Stimulated activated CD8-positive, alpha-beta memory T cell treated with anti-CD3 and anti-CD28 coated beads, Interleukin-15, amount 100 ng/mL, for 4 hours (primary cell): ENCODE measurements at places on chromosomes 5 and 9.

DNA sequence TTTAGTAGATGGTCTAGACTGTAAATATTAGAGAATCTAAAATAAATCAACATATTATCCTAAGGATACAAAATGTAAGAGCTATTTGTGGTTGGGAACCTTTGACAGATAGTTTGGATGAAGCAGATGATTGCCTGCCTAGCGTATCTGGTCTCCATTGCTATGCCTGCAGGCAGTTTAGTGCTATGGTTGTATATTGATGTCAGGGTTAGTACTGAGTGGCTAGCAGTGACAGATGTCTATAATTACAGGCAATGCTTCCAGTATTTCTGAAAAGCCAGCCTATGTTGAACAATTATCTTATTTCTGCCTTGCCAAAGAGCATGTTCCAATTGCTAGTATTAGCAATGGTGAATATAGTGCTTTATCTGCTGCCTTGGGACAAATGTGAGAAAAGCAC, 151.3 kb upstream of the TLX3 start:
- no peak for DNase-seq

DNA sequence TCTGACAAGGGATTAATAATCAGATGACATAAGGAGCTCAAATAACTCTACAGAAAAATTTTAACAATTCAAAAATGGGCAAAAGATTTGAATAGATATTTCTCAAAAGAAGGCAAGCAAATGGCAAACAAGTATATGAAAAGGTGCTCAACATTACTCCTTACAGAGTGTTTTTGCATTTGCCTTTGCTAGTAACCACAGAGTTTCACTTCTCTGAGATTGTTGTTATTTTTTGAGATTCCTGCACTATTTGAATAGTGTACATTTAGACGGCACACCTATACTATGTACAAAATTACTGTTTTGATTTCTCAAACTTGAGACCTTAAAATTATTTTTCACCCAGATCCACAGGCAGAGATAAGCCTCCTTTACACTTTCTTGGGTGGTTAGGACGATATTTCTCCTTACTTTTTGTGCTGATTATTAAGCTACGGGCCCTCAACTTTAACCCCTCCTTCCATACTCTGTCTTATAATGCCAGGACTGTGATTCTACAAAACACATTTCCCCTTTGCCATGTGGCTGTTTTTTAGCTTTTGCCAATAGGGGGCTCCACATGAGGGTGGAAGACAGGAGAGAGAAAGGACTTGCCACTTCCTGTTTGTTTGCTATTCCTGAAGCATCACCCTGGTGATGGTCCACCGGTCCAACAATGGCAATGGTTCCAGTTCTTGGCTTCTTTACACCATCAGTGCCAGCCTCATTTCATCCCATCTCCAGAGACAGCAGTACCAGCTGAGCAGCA, 65.0 kb upstream of the DAP start:
- DNase-seq, result no peak

GRCh38 chr5:6551287-6551954, 81.4 kb downstream of the NSUN2 start:
- no peak for DNase-seq

DNA sequence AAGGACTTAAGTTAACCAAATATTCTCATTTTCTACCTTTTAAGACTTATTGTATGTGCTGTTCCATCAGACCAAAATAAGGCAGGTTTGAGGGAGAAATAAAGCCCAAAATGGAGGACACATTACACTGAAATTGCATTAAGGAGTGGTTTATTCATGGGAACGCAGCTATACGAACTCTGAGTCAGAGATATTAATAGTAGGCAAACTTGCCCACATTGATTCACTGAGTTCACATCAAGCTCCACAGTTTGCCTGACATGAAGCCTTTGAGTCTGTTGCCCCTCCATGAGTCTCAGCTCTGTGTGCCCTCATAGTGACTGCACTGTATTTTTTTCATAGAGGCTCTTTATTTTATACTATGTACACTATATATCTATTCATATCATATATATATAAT, 135.0 kb upstream of the SNX2 start:
- DNase-seq, result no peak

- DNase-seq, result no peak
Observed at GRCh38 chr5:127290019-127290945, at the start of gene MEGF10. TSS of gene MEGF10 (plus strand) at chr5:127290796. CDS start at chr5:127331309, 40,513 bp downstream.

GRCh38 chr5:177290816-177291596, 12.5 kb downstream of the RAB24 start:
- DNase-seq, result no peak

DNA sequence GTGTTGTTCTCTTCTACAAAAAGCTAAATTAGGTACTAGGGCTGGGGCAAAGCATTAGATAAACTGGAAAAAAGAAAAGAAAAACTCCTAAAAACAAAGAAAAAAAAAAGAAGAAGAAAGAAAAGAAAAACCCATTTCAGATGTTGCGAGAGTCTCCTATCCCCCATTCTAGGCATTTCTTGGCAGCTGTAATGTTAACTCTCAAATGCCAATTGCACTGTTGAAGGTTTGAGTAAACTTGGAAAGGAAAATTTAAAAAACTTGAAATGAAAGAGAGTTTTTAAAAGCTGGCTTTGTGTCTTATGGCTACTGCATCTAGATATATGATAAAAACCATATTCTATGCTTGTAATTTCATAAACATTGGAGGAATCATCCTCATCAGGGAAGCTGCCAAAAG, 34.6 kb upstream of the CTSV start:
- DNase-seq, result no peak

GRCh38 chr9:109245310-109245897, 75.5 kb downstream of the EPB41L4B start:
- DNase-seq, result no peak

DNA sequence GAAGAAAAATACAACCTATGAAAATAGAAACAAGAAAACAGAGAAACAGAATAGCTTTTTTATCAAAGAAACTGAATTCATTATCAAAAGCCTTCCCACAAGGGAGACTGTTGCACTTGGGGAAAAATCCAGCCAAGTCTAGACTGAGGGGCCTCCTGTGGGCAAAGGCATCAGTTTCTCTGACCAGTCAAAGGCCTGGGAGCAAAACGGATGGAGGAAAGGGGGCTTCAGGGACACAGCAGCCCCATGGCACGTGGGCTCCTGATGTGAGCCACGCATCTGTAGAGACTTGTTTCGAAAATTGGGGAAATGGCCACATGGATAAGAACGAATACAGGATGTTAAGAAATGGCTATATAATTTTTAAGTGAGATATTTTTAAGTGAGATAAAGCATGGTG, 21.1 kb downstream of the ZDHHC11B start:
- no peak for DNase-seq

- no peak for DNase-seq
Observed at GRCh38 chr5:56053363-56053762, 58.6 kb upstream of the IL6ST start.

DNA sequence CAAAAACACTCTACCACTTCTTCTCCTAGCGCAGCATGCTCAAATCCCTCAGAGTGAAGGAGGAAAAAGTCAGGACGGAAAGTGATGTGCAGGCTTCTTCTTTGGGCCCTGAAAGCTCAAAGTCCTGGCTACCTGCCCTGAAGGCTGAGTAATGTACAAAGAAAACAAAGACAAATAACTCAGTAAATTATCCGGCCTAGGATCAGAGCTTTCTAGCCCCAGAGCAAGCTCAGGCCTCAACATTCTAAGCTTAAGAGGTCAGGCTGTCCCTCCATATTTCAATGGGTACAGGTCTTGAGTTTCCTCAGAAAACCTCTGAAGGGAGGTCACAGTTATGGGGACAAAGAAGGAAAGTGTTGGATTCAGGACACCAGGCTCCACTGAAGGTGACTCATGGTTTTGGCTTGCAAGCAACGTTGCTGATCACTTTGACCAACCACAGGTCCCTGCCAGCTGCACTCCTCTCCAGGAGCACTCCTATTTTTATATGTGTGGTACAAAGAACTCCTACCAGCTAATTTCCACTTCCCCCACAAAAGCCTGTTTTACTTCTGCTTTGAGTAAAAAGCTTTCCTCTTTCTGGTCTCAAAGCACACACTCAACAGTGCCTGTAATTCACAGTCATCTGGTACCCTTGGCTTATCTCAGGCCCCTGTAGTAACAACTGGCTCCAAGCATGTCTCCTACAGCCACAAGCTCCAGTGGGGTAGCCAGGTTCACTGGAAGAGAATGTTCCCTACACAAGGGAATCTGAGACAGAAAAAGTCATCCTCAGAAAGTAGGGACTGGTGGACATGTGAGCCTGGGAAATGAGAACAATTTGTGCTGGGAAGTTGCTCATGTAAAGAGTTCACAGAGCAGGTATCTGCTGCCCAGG, 115.7 kb downstream of the UGCG start:
- no peak for DNase-seq

DNA sequence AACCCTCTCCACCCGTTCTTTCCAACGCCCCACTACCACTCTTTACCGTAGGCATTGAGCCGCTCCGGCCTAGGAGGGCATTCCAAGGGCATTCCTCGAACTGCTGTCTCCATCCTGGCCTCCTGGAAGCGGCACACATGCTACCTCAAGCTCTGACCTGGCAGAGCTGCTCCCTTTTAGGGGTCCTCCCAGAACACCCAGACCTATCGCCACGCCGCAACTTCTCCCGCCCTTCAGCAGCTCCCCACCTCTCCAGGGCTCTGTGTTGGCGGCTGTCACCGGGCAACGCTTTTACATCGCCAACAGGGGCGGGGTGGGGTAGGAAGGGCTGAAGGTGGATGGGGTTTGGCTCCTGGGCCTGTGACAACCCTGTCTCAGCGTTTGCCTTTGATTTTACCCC, 4.6 kb upstream of the MYORG start:
- no peak for DNase-seq

- no peak for DNase-seq
Observed at GRCh38 chr5:136006761-136007251, 22.0 kb upstream of the TGFBI start.

- DNase-seq, result no peak
Observed at GRCh38 chr9:137310189-137311052, 8.3 kb upstream of the NRARP start.

DNA sequence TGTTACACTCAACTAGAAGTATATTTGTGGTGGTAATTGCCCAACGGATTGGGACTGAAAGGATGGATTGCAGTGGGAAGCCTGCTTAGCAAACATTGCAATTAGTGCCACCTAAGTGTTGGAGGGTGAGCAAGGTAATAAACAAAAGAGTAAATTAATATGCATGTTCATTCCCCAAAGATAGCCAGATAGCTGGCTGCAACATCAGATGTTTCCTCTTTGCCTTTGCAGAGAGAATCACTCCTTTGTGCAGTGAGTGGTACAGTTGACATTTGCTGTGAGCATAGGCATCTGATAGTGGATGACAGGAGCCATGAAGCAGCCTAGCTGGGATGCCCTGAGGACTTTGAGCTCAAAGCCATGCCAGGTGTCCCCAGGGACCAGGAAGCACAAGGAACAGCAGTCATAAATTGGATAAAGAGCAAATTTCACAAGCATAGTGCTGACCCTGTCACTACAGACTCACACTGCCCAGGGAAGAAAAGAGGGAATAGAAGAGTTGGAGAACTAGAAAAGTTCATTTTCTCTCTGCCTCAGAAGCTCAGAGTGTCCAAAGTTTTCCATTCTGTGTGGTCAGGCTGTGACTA, 336.1 kb upstream of the SLC30A5 start:
- DNase-seq, result no peak

DNA sequence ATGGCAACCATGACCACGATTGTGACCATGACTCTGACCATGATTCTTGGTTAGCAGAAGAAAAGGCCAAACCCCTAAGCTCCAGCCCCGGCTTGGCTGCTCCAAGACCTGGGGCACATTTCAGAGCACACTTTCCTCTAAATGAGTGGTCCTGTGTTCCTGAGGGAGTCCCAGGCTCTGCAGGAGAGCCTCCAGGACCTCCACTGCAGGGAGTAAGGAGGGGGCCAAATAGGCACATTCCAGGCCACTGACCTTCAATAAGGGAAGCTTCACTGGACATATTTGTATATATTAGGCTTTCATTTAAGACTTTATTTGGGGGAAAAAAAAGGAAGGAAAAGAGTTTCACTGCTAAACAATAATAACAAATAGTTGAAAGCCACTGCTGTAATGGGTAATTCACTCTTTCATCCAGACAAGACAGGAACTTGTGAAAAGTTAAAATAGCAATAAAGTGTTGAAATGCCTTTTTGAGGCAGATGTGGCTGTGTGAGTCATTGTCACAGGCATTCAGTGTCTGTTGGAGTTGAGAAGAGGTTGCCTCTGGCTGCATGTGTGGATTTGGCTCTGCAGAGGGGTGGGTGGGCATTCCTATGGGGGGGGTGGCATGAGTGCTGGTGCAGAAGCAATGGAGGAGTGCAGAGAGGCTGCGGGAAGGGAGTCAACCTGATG, 63.9 kb upstream of the TGFBR1 start:
- DNase-seq, result no peak

DNA sequence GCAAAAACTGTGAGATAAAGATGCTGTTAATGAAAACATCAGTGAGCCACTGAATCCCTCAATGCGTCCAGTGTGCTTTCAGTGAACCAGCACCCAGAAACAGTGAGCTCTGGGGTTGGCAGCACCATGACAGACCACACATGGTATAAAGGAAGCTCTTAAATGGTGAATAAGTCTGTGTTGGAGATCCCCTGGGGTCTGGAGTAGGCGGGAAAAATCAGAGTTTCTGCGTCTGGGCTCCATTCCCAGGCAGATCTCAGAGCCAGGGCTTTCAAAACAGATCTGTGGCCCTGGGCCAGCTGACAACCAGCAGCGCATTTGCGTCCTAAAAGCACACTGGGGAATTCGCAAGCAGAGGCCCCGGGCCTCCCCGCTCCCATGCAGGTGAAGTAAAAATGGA, 233.5 kb downstream of the FRMD3 start:
- DNase-seq, result no peak

GRCh38 chr5:158854260-158854783, 245.4 kb downstream of the EBF1 start:
- DNase-seq, result no peak

- no peak for DNase-seq
Observed at GRCh38 chr9:119802621-119803020, 433.4 kb upstream of the BRINP1 start.

GRCh38 chr5:82817897-82818676, 259.1 kb downstream of the TMEM167A start:
- no peak for DNase-seq

DNA sequence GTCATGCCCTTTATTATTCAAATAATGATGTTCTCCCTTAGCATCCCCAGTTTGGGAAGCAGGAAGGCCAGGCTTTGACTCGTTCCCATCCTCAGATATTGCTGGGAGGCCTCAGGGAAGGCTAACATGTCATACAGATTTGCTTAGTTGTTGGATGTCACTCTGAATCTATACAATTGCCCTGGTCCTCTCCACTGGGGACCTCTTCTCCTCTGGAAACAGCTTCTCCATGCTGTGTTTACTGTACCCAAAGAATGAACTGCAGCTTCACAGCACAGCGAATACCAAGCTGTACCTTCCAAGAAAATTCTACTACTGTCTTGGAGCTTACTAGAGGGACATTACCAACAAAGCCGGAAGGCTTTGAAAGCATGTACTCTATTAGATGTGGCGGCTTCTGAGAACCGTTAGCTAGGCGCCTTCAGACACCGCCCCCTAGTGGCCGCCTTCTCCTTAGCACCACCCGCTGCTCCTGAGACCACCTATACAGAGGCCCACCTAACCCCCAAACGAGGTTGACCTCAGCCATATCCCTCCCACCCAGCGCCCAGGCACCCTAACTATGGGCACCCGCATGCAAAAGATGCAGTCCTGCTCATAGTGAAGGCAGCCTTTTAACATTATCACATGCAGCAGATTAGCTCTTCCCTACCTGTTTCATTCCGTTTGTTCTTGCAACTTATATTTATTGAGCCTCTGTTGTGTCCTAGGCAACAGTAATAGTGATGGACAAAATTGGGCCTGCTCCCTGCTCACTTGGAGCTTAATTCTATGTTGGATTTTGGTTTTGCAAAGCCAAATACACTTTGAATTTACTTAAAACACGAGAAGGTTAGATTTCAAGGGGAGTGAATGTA, 34.9 kb upstream of the FOXI1 start:
- no peak for DNase-seq
